ENCODE measurements at places on chromosomes 4 and X.
A peak's percentile ranks its signal among the peaks of the same experiment; 100 is the strongest.

GRCh38 chrX:115284877-115285276 is 4.6 kb upstream of the LUZP4 start:
- no peak for DNase-seq

DNA sequence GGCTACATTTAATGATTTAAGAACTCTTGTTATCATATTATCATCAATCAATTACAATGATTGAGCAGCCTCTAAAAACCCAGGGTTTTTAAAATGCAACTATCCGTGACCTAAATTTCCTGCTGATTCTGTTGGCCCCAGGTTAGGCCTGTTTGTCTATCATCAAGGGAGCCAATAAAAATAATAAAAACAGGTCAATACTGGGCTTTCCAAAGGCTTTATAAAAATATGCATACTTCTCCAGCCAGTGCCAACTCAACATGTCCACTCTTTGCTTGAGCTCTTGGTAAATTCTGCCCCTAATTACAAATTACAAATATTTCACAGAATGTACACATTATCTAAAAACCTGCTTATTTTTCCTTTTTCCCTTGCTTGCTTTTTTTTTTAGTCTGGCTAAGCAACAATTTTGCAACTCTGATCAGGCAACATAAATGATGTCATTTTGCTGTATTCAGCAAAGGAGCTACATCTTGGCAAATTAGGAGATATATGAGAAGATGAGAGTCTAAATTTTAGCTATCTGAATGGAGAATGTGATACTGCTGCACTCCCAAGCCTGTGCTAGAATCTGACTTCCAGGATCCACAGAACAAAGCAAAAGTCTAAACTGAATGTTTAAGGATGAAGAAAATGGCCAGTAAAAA is 204.0 kb downstream of the SCFD2 start:
- DNase-seq: no peak

DNA sequence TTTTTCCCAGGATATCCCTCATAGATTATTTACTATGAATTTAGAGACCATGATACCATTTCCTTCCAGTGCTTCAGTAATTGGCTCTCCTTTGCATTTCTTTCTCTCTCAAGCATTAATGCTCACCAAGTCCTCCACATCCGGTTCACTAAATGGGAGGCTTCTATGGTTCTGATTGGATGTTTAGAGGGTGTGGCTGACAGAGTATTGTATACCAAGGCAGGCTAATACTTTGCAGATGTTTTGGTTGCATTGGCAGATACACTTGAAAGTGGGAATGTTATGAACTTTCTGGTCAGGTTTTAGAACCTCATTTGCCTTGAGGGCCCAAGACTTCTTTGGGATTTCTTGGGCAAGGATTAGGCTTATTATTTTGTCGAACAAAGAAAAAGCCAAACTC is 24.2 kb downstream of the CBLL2 start:
- DNase-seq: no peak

- peak; percentile 3 for DNase-seq
Measured at GRCh38 chrX:76454456-76454927, 27.0 kb downstream of the MAGEE1 start.

DNA sequence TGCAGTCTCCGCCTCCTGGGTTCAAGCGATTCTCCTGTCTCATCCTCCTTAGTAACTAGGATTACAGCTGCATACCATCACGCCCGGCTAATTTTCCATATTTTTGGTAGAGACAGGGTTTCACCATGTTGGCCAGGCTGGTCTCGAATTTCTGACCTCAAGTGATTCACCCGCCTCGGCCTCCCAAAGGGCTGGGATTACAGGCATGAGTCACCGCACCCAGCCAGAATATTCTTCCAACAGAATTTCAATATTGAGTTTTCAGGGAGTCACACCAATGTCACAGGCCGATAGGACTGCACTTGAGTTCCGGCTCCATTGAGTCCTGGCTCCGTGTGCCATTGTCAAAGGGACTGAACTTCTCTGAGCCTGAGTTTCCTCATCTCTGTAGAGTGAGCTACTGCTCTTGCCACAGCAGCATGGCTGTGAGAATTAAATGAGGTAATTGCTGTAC is 82.9 kb downstream of the CLCN4 start:
- no peak for DNase-seq

GRCh38 chrX:105328773-105329172 is 108.3 kb upstream of the TEX13A start:
- no peak for DNase-seq

- DNase-seq: no peak
Measured at GRCh38 chr4:81512001-81512756, 40.5 kb upstream of the RASGEF1B start.

GRCh38 chr4:111209706-111210105 is 586.8 kb upstream of the PITX2 start:
- peak; percentile 0 for DNase-seq

DNA sequence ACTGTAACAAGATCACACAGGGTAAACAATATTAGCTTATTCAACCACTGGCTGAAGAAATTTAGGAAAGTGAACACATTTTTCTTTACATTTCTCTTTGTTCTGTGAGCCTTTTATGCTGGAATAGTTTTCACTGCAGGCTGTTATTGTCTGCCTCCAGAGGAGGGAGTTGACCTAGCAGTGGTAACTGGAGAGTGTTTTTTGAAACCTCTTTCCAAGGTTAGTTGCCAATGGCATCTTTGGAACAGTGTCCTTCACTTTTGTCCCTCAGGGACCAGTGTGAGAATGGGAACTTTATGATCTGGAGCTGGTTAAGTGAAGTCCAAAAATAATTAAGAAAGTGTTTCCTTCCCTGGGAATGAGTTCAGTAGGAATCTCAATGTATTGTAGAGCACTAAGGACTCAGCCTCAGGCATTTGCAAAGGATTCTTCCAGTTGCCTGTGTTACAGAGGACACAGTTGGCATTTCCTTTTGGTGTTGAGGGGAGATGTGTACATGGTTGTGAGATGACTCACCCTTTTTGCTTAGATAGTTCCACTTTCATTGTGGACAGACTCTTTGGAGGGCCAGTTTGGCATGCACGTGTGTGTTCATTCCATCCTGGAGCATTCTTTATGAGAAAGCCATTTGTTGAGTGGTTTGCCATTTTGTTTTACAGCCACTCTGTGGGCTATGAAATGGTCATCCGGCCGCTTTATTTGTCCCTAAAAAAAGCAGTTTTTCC is 61.3 kb downstream of the AR start:
- no peak for DNase-seq

DNA sequence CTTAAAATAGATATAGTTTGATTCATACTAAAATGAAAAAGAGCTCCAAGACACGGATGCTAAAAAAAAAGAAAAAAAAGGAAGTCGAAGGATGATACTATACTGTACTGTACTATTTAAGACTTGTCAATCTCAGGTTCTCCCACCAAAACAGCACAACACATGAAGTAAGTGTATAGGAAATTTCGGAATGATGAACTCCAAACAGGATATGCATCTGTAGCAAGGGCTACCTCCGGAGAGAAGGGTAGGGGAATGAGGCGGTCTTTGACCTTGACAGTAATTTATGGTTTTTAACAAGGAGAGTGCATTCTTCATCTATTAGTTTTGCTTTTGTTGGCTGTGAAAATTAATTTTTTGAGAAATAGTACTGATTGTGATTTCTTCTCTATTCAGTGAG is 541 bp upstream of the FIP1L1 start:
- DNase-seq: no peak

Measured in H7 (cell line).